ENCODE measurements at places on chromosomes 11 and 22. TPM values are rescaled to one million over a fixed set of nuclear protein-coding genes. Genes with fewer than 3 reads are reported as not detected.

Gene C11orf87
- total RNA-seq = under 0.01 TPM

Gene TIMP3
- total RNA-seq = 23.5 TPM

Gene NRXN2
- 30.3 TPM for total RNA-seq

Gene NECTIN1
- 2.4 TPM for total RNA-seq

Gene CYB5R2
- 4.6 TPM for total RNA-seq

Gene JAM3
- 71.5 TPM for total RNA-seq

Gene SCGB2A2
- total RNA-seq = not detected

Gene RAG2
- not detected for total RNA-seq
